ENCODE measurements at places on chromosomes 11 and 22.

- DNase-seq: peak; percentile 38
Measured at GRCh38 chr11:75031771-75032549, 43.2 kb downstream of the NEU3 start.

- no peak for DNase-seq
Measured at GRCh38 chr11:123507043-123507442, 77.0 kb downstream of the GRAMD1B start.

- DNase-seq: no peak
Measured at GRCh38 chr22:47504962-47505361, 742.5 kb downstream of the TBC1D22A start.

GRCh38 chr11:33396361-33396760, 139.2 kb downstream of the HIPK3 start:
- DNase-seq: no peak

Measured in pons (tissue), 1 donor.